ENCODE measurements at places on chromosomes 12 and 14.
A peak's percentile ranks its signal among the peaks of the same experiment; 100 is the strongest.

GRCh38 chr12:122356192-122356635, 66.3 kb downstream of the CLIP1 start:
- no peak for DNase-seq

DNA sequence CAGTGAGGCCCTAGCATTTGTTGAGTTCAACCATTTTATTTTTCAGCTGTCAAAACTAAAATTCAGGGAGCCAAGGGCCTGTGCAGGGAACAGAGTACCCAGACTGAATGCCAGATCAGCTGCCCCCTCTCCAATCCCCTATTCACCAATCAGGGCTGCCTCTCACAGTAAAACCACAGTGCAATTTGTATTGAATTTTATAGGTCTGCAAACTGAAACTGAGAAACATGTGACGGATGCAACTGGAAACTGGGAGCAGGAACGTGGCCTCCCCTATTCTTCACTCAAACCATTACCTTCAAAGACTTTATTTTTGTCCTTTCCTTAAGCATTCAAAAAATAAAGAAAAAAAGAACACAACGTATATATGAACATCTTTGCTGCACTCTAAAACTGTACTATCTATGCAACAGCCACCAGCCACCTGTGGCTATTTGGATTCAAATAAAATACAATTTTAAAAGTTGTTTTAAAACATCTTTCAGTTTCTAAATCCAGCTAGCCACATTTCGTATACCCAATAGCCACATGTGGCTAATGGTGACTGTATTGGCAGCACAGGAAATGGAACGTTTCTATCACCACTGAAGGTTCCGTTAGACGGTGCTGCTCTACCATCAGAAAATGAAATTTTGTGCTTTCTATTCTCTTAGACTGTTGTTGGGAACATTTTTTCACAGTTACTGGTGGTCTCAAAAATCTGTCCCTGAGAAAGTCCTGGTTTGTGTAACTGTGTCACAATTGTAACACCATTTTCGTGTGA, 371.3 kb upstream of the FAR2 start:
- no peak for DNase-seq

- DNase-seq = no peak
These were observed 32.1 kb upstream of the SLC38A1 start for GRCh38 chr12:46300910-46301309.

DNA sequence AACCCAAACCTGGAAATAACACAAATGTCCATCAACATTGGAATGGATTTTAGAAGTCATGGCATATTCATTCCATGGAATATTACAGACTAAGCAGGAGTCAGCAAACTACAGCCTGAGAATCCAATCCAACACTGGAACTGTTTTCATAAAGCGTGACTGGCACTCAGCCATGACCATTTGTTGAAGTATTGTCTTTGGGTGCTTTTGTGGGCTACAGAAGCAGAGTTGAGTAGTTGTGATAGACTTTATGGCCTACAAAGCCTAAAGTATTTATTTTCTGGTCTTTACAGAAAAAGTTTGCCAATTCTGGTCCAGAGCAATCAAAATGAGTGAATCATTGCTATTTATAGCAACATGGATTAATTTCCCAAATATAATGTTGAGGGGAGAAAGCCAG, 34.5 kb upstream of the FRS2 start:
- DNase-seq = no peak

DNA sequence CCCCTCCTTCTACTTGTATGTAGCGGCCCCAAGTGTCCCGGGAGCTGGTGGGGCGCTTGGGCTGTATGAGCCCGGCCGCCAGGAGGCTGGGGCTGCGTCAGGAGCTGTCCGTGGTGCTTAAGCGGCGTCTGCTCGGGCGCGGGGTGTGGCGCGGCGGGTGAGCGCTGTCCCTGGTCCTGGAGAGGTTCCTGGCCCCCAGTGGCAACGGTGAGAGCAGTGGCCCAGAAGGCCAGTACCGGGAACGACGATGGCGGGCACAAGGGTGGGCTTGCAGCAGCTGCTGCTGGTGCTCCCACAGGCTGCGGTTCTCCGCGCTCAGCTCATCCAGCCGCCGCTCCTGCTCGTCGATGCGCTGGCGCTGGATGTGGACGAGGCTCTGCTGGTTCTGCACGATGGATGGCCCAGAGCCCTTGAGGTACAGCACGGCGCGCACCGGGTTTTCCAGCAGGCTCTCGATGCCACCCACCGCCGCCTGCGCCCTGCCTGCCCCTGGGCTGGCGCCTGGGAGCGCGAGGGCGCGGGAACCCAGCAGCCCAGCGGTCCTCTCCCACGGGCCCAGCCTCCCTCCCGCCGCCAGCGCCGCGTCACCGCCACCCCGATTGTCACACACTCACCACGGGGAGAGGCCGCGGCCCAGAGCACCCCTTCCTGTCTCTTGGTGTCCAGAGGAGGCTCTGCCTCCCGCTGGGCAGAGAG, 41.9 kb upstream of the FKBP4 start:
- DNase-seq = no peak

GRCh38 chr14:99258341-99258861, 13.6 kb downstream of the BCL11B start:
- no peak for DNase-seq

- no peak for DNase-seq
These were observed 36.0 kb upstream of the CLEC14A start for GRCh38 chr14:38291681-38292467.

DNA sequence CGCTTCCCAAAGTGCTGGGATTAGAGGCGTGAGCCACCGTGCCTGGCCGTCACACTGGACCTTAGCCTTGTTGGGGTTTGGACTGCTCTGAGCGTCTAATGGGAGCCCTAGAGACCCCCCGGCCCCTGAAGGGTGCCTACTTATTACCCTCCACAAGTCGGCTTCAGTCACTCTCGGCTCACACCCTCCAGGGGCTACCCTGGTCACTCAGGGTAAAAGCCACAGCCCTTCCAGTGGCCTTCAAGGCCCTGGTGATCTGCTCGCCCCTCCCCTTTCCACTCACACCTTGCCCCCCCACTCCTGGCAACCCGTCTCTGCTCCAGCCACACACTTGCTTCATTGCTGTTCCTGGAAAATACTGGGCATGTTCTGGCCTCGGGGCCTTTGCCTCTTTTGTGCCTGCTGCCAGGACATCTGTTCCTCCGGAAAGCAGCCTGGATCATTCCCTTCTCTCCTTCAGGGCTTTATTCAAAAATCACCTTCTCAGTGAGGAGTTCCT, 3.6 kb upstream of the MORN3 start:
- DNase-seq = no peak

DNA sequence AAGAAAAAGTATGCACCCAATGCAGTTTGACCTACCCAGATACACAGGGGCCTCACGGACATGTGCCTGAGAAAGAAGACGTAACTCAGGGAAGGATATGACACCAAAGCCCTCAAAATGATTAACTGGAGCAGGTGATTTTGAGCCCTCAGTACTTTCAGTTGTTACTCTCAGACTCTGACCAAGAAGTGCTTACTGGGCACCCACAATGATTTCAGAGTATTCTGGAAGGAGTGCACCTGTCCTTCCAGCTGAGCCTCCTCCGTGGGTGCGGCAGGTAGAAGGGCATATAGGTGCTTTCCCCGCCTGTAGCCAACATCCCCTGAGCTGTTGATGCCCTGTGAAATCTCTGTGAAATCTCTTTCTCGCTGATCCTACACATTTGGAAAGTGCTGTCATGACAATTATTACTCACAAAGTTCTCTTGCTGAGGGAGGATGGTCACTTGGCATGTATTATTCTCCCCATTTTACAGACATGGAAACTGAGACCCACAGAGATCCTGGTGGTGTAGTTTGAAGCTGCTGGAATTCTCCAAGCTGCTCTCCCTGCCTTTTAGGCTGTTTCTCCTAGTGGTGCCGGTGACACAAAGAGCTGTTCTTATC, 154.3 kb upstream of the CCND2 start:
- DNase-seq = no peak

GRCh38 chr14:100212476-100213333, 26.2 kb upstream of the YY1 start:
- DNase-seq = no peak

GRCh38 chr14:94773061-94773648, 3.2 kb upstream of the GSC start:
- DNase-seq = no peak

- DNase-seq = no peak
These were observed 11.2 kb downstream of the HHIPL1 start for GRCh38 chr14:99656171-99656570.

GRCh38 chr14:28571636-28572035, 195.0 kb upstream of the FOXG1 start:
- no peak for DNase-seq

DNA sequence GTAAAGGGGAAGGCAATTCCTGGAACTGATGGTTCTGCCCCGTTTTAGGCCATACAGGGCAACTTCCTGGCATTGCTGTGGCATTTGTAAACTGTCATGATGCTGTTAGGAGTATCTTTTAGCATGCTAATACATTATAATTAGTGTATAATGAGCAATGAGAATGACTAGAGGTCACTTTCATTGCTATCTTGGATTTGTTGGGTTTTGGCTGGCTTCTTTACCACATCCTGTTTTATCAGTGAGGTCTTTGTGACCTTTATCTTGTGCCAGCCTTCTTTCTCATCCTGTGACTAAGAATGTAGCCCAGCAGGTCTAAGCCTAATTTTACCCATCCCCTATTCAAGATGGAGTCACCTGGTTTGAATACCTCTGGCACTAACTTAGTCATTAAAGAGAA, 51.2 kb downstream of the TESPA1 start:
- DNase-seq = no peak

DNA sequence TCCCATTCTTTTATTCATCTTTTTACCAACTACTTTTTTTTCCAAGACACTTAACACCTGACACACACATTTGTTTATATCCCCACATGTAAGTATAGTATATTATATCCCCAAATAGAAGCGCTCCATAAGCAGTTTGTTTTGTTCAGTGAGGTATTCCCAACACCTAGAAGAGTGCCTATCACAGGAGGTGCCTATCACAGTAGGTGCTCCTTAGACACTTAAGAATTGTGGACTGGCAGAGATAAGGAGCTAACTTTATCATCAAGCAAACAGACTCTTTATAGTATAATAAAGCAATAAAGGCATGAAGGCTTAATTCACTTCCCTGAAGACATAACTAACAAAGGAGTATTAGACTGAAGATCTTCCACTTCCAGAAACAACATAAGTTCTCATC, 29.1 kb downstream of the OSBPL8 start:
- DNase-seq = no peak

DNA sequence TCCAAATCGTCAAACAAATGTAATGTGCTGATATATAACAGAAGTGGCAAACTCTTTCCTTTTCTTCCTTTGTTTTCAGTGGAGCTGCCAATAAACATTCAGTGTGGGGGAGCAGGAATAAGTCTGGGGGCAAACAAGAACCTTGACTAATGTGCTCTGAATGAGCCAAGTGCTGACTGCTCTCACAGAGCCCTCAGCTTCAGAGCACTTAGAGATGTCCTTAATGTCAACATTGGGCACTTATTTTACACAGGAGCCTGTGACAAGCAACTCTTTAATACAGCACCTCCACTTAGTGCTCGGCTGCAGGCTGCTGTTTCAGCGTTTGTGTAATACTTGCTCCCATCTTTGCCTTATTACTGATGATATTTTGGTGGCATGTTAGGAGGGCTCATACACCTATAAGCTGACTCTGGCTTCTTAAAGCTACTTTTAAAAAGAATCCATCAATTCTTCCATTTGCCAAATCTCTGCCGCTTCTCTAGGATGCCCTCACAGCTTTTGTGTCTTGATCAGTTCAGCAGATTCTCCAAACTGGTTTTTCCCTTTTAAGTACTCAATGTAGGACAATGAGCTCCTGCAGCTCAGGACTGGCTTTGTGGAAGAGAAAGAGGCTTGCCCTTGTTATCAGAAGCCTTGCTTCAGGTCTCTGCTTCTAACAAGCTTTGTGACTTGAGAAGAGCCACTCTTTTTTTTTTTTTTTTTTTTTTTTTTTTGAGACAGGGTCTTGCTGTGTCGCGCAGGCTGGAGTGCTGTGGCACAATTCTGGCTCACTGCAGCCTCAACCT, 206.6 kb downstream of the MON2 start:
- peak; percentile 29 for DNase-seq

GRCh38 chr12:109458771-109459208, 18.3 kb downstream of the KCTD10 start:
- no peak for DNase-seq

DNA sequence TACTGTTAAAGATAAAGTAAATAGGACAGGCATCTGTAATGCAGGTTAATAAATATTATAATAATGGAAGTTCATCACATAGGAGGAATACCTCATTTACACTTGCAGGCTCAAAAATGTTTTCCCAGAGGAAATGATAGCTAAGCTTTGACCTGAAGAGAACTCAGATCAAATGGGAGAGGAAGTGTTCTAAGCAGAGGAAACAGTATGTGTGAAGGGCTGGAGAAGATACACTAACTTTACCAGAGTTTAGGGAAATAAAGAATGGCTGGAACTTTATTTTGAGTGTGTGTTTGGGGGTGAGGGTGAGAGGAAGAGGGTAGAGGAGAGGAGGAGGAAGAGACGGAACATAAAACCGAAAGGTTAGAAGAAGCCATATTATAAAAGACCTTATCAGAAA, 34.0 kb upstream of the AP4S1 start:
- no peak for DNase-seq

GRCh38 chr12:38144049-38144448, 172.5 kb upstream of the ALG10B start:
- no peak for DNase-seq

DNA sequence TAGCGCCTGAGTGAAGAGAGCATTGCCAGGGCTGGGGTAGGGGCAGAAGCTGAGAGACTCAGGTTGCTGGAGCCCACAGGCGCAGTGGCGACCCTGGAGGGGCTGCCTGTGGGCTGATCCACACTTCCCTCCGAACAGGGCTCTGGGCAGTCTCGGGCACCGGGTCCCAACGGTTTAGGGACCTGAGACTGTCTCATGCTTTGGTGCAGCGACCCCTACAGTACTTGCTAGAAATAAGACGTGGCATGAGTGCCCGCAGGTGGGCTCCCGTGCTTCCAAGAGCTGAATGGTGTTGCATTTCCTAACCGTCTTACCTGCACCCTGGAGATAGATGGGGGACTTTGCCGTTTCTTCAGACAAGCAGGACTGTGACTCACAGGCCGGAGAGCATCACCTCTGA, 57.4 kb downstream of the AACS start:
- DNase-seq = no peak

- no peak for DNase-seq
These were observed 26.6 kb upstream of the PPFIBP1 start for GRCh38 chr12:27497446-27497845.

Data from NCI-H1436 (cell line).